ENCODE measurements at places on chromosomes 12 and 14.

- DNase-seq = no peak
Measured at GRCh38 chr14:55586411-55586810, 6.4 kb downstream of the KTN1 start.

- DNase-seq = no peak
Measured at GRCh38 chr12:124506832-124507153, 60.6 kb downstream of the NCOR2 start.

DNA sequence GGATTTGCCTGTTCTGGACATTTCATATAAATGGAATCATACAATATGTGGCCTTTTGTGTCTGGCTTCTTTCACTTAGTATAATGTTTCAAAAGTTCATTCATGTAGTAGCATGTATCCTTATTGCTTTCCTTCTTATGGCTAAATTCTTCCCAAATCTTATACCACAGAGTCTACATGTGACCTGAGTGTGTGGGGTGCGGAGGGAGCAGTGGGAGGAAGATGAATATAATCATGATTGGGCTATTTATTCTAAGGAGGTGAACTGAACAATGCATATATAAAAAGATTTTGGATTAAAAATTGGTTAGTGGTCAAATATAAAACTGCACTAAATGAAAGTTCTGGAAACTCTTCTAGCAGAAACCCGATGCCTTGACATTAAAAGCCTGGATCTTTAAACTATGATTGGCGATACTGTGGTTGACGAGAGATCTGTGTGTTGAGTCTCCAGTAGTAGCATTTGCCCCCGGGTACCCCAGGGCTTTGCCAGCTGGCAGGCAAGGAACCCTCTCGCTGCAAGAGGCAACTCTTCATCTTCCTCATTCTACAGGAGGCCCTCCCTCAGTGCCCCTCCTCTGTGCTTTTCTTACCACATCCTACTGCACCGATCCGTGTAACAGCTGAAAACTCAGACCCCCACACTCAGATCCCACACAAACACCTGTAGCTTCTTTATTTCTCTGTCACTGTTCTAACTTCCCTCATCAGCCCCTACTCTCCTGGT is 2.6 kb downstream of the CYP46A1 start:
- DNase-seq = no peak

GRCh38 chr12:107704041-107704440 is 18.4 kb downstream of the PWP1 start:
- DNase-seq = no peak

DNA sequence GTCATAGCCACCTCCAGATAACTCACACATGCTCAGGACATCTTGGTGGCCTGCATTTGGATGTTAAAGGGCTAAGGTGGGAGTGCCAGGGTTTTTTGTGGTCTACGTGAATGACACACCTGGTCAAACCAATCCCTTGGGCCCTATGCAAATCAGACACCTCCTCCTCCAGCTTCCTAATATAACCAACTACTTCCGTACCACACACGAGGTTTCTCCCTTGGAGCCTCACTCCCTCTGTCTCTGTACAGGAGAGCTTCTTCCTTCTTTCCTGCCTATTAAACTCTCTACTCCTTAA is 19.6 kb downstream of the APOBEC1 start:
- DNase-seq = no peak

DNA sequence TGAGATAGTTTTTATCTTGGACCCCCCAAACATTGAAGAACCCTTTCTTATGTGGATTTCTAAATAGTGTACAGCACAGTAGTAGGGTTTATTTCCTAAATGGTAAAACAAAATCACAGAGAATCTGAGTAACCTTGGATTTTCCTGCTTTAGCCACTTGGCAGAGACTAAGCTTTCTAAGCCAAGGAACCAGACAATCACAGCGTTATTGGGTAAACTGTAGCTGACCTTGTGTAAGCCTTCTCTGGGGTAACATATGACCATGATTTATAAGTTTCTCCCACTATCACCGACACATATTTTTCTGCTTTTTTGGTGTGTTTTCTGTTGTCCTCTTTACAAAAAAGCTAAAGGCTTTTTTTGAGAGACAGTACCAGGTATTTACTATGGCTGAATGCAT is 136.3 kb upstream of the PZP start:
- no peak for DNase-seq

DNA sequence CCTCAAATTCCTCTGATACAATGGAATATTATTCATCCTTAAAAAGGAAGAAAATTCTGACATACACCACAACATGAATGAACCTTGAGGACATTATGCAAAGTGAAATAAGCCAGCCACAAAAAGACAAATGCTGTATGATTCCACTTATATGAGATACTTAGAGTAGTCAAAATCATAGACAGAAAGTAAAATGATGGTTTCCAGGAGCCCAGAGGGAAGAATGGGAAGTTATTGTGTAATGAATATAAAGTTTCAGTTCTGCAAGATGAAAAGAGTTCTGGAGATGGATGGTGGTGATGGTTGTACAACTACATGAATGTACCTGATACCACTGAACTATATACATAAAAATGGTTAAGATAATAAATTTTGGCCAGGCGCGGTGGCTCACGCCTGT is 18.3 kb downstream of the VWF start:
- DNase-seq = no peak

DNA sequence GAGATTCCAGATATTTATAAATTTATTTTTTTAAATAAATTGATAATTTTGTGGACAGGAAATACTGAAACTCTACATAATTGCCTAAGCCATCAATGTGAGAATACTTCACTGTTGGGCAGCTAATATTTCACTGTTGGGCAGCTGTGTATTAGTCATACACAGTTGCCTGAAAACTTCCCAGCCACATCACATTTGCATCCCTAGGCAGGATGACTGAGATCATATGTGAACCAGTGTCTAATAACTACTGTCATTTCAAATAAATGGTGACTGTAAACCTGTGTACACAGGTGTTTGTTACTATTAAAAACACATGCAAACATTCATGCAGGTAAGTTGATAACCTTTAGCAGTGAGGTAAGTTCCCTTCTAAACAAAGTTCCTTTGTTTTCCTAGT is 43.9 kb downstream of the TMTC3 start:
- no peak for DNase-seq

- no peak for DNase-seq
Measured at GRCh38 chr14:103421556-103421955, 36.3 kb downstream of the MARK3 start.

GRCh38 chr12:99910342-99910741 is 74.4 kb downstream of the ANKS1B start:
- DNase-seq = no peak

GRCh38 chr14:33675415-33676130 is 275.3 kb downstream of the EGLN3 start:
- DNase-seq = no peak

DNA sequence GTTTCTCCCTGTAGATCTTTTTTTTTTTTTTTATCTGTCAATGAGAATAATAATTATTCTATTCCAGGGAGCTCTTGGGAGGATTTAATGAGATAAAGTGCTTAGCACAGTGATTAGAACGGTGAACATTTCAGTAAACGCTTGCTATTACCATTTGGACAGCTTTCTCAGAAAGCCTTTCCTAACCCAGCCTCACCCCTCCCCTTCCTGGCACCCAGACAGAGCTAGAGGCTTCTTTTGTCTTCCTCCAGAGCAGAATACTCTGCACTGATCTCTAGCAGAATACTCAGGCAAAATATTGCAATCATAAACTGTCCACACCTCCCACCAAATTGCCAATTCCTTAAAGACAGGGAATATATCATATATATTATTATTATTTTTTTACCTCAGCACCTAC is 66.6 kb downstream of the ERGIC2 start:
- DNase-seq = no peak

DNA sequence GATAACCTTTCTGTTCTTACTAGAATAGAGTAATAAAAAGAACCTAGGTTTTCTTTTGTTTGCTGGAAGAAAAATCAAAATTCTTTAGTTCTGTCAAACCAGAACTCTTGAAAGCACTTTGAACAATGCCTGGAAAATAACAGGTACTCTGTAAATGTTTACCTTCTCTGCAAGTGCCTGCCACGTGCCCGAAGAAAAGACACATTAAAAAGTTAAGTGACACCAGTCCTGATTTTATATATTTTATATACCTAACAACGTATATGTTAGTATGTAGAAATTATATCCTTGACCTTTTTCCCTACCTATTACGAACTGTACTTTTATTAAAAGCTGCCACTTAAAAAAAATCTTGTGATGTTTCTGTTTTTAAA is 976 bp downstream of the THAP2 start:
- DNase-seq = no peak

DNA sequence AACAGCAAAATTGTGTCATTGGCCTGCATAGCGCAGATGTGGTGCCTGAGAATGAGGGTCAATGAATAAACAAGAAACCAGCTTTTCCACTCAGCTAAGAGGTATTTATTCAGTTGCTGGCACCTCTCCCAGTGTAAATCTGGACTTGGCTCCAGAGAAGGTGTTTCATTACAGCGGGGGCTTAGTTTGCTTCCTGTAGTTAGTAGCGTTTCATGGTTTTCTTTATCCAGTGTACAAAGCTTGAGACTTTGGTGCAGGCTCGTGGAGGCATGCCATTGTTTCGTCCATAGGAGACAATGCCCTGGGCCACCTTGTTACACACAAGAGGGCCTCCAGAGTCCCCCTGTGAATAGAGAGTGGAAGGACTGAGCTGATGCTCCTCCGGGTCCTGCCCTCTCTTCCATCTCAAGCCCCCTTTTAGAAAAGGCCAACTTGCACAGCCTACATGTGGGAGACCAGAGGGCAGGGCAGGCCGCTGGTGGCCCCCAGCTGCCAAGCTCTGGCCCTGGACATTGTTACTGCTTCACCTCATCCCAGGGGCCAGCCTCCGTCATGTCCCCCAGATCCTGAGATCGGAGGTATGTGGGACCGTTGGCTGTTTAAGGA is 3.0 kb downstream of the GZMB start:
- no peak for DNase-seq

GRCh38 chr14:54902521-54903420 is at the start of gene GCH1:
TSS of gene GCH1 (minus strand) at chr14:54902826. CDS start at chr14:54902663, 163 bp downstream.
- DNase-seq = no peak

DNA sequence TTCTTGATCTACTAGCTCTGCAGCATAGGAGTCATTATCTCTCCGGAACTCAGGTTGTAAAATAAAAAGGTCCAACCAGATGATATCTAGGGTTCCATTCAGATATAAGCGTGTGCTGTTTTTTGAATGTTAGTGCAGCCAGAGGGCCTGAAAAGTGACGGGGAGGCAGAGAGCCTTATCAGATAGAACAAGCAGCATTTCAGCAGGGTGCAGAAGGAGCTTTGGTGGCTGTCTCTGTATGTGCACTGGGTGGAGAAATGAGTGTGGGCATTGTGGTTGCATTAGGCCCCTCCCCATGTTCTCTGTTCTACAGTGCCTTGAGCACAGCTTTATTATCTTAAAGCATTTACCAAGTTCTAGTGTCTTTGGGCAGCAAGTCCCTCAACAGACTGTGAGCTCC is 275.1 kb downstream of the NRXN3 start:
- no peak for DNase-seq

DNA sequence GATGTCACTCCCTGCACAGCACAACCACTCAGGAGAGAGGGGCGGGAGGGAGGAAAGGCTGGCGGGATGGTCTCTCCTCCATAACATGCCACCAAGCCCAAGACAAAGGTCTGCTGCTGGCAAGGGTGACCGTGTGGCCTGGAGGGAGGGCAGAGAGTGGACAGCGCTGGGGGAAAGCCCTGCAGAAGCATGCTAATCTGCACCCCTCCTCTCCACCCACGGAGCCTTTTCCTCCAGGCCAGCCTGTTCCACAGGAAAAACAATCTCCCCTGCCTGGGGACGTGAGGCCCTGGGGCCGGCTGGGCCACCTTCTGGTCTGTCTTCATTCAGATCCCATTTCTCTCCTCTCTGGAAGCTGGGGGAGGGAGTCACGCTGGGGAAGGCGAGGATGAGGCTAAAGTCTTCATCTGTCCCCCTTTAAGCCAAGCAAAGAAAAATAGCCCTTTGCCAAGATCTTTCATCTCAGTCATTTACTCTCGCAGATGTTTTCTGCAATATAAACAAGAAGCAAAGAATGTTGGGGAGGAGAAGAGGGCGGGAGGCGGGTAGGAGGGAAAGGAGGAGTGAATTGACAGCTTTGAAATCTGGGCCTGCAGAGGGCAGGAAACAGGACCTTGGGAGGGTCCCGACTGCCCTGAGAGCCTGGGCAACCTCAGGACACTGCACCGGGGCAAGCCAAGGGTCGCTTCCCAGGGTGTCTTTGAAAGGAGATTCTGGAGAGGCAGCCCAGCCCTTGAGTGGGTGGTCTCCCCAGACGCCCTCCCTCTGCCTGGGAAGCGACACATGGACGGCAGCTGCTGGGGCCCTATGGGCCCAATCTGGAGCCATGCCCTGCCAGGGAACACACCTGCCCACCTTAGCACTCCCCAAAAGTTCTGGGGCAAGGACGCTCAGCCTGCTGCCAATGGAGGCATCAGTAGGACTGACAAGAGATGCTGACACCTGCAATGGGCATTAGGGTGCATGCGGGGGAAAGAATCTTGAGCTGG is 133.6 kb downstream of the ZFP36L1 start:
- DNase-seq = no peak

DNA sequence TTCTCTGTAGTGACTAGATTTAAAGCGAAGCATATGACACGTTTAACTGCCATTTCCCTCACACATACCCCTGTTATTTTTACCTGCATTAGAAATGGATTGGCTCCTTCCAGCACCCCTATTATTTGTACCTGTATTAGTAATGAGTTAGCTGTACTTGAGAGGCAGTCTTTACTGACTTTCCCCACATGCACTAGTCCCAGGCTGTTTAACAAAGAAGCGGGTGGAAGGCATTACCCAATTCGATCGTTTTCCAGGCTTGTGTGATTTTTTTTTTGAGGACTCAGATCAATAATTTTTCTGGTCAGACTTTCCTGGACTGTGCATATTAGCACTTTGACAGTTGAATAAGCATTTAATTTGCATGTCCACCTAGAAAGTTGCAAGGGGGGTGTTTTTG is 46.4 kb downstream of the RAD52 start:
- no peak for DNase-seq

GRCh38 chr12:91361864-91362263 is 179.2 kb upstream of the DCN start:
- no peak for DNase-seq

DNA sequence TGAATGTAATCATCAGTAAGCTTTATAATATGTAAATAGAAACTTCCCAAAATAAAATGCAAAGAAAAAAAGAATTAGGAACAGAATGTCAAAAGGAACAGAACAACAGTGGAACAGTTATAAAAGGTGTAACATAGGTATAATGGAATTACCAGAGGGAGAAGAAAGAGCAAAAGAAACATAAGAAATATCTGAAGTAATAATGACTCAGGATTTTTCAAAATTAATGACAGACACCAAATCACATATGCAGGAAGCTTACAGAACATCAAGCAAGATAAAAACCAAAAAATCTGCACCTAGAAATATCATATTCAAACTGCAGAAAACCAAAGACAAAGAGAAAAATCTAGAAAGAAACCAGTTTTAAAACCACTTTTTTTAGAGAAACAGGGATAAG is 36.1 kb downstream of the TMEM116 start:
- no peak for DNase-seq

- DNase-seq = no peak
Measured at GRCh38 chr12:72989458-72989947, 717.3 kb downstream of the TRHDE start.

DNA sequence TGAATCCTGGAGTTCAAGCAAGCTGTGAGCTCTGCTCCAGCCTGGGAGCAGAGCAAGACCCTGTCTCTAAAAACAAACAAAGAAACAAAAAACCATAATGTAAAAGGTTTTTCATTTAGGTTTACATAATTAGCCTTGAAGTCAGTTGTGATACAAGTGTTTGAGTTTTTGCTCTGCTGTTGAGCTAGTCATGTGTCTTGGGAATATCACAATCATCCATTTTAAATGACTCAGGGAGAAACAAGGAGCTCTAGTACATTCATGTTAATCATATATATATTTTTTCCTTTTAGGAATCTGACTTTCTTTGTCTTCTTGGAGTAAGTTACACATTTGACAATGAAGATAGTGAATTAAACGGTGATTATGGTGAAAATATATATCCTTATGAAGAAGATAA is 12.9 kb downstream of the MIA2 start:
- DNase-seq = no peak
